ENCODE measurements at places on chromosomes 7 and 10.

DNA sequence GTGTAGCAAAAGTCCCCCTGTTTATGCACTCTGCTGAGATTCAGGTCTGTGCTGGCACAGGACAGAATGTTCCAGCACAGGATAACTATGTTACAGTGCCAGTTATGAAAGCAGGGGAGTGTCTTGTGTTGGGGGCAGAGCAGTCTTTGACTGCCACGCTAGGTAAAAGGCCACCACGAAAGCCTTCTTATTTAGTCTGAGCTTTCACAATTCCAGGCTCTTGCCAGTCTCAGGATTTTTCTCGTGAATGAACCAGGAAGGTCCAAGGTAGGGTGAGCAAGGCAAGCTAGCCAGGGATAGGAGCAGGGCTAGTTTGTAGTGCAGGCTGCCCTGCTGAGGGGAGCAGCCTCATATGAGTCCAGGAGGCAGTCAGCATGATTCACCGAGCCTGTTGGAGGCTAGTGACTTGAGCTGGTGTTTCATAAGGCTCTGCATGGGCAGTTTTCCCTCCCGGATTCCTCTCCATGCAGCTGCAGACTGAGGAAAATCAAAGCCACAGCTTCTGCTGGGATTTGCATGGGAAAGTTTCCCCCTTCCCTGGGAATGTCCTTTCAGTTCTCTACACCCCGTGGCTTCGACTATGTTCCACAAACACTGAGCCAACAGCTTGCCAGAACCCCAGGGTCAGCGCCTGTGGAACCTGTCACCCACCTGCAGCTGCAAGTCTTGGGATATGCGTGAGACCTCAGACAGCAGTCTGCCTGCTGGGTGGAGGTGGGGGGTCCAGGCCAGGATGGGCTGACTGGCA is 112.3 kb downstream of the JCAD start:
- DNase-seq: no peak

- DNase-seq: no peak
These were observed 31.4 kb downstream of the LRMDA start for GRCh38 chr10:75462865-75463264.

GRCh38 chr10:117342641-117343040 is 32.6 kb downstream of the PDZD8 start:
- no peak for DNase-seq

- no peak for DNase-seq
These were observed 56.2 kb downstream of the HK1 start for GRCh38 chr10:69334302-69335062.

DNA sequence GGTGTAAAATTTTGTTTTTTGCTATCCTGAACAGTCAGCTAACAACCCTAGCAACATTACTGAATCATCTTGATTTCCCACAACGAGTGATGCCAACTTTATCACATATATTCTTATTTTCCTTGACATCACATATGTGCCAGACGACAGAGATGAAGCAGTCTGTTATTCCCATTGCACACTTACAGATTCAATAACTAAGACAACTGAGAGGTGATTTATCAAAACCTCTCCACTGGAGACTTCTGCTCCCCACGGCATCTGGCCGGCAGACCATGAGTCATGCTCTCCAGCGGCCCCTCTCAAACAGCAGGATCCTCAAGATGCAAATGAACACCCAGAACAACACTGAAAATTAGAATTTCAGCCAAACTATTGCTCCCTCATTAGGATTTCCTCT is 57.1 kb downstream of the AMPH start:
- no peak for DNase-seq

GRCh38 chr10:75765789-75766096 is 334.3 kb downstream of the LRMDA start:
- DNase-seq: no peak

DNA sequence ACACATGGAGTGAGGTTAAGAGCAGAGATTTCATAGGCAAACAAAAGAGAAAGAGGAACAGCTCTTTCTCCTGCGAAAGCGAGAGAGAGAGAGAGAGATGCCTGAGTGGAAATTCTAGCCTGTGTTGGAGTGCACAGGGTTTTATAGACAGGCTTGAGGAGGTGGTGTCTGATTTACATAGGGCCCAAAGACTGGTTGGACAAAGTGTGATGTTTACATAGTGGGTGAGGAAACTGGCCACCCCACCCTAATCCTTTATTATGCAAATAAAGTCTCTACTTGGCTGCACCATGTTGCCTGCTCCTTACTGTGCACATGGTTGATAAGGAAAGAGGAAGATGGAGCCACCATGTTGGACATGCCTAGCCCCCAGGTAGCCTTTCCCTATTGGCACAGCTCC is 967.8 kb upstream of the SORCS1 start:
- DNase-seq: no peak

DNA sequence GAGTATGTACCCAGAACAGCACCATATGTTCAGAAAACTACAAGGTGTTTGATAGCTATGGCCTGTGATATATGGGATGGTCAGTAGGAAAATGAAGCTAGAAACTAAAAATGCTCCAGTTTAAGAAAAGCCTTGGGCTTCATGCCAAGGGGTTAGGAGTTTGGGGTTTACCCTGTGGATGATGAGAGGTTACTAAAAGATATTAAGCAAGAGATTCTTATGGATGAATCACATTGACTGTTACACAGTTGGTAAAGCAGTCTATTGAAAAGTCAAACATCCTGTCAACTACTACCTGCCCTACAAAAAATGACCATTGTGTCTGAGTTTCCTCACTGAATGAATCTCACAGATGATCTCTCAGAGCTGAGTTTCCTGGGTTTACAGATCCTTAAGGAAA is 166.2 kb upstream of the INHBA start:
- DNase-seq: no peak

DNA sequence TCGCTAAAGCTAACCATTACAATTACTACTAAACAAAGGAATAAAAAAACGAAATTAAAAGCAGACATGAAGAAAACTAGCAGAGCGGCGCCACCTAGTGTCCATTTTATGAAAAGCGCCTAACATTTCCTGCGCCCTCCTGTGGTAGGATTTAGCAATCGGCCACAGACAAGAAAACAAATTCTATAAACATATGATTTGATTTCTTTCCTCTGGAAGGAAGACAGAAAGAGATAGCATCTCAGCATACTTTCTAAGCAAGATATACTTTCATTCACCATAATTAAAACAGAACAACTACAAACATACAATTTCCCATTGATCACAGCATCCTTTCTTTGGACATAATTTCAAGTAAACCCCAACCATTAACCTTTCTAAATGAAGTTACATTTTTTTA is 337.7 kb upstream of the NPVF start:
- DNase-seq: peak; percentile 30

DNA sequence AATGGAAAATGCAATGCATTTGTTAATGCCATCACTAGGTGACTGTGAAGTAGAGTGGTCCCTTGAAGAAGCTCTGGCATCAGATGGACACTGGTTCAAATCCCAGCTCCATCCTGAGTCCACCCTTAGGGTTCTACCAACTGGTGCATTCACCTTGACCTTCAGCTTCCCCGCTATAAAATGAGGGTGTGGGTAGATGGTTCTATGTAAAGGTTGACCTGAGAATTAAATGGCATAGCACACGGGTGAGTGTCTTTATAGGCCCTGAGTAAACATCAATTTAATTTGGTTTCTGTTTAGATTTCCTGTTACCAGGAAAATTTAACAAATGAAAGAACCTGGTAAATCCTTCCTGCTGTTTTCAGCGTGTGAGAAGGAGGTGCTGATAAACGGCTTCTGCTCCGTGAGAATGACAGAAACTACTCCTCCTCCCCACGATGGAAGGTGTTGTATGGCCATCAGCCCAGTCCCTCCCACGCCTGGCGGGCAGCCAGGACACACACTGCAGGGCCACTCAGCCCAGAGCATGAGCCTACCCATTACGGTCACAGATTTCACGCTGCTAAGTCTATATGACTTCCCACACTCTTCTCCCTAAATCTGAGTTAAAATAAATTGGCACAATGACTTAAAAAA is 210.1 kb downstream of the TNS3 start:
- no peak for DNase-seq

GRCh38 chr7:38308140-38308539 is 34.7 kb upstream of the TARP start:
- DNase-seq: no peak

- no peak for DNase-seq
These were observed 100.8 kb downstream of the ACTR3B start for GRCh38 chr7:152860310-152860709.

- DNase-seq: no peak
These were observed 925.1 kb downstream of the LRMDA start for GRCh38 chr10:76356557-76356956.

DNA sequence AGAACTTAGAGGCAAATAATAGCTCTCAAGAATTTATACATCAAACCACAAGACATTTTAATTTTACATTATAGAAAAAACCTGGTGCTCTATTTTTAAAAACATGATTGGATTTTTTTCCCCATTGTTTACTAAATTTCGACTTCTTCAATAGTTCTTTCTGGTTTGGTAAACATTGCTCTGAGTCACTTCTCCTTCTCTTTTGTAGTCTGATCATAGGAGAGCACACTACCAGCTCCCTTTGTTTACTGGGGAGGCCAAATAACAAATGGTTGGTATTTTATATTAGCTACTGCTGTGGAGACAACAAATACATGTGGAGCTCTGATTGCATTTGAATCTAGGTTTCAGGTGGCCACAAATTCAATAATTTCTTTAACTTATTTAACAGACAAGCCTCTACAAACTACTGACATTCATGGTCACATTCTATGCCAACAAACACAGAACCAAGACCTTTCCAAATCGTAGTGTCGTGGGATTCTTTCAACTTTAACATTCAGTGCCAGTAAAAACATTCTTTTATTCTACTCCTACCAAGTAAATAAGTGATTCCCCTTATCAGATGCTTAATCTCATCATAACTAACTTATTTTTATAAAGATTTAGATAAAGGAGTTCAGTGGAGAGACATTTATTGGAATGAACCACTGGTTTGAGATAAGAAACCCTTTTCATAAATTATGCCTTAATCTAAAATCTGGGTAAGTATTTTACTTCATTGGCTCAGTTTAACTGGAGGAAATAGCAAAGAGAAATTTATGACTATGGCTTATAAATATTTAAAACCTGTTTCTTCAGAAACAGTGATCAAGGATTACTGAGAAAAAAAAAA is 17.7 kb upstream of the FXYD4 start:
- DNase-seq: no peak

DNA sequence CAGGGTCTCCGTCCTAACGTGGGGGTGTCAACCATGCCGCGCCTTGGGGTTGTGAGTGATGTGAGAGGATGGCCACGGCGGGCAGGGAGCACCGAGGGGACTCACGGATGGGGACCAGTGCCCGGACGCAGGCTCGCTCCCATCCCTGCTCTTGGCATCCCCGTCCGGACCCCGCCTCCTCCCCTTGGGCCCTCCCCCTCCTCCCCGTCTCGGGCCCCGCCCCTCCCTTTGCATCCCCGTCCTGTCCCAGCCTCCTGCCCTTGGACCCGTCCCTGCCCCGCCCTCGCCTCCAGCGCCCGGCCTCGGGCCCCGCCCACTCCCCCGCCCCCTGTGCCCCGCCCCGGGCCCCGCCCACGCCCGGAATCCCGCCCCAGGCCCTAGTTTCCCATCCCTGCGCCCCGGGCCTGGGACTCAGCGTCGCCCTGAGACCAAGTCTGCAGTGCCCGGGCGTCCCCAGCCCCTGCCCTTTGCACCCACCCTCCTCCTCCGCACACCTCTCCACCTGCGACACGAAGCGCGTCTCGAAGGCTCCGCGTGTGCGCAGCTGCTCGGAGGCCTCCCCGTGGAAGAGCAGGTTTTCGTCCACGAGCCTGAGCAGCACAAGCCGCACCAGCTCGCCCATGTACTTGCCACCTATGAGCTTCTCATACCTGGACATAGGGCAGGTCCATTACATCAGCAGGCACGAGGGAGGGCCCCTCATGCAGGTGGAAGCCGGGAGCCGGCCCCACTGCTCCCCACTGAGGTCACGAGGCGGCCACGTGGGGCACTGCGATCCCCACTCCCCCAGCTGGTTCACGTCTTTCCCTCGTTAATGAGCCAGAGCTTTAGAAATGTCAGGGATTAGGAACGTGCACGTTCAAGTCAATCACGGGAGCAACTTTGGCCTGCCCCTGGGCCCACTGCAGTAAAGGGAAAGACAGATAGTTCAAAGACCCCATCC is 5.1 kb upstream of the MYL7 start:
- DNase-seq: no peak

- no peak for DNase-seq
These were observed 35.4 kb downstream of the MALSU1 start for GRCh38 chr7:23334482-23335056.

DNA sequence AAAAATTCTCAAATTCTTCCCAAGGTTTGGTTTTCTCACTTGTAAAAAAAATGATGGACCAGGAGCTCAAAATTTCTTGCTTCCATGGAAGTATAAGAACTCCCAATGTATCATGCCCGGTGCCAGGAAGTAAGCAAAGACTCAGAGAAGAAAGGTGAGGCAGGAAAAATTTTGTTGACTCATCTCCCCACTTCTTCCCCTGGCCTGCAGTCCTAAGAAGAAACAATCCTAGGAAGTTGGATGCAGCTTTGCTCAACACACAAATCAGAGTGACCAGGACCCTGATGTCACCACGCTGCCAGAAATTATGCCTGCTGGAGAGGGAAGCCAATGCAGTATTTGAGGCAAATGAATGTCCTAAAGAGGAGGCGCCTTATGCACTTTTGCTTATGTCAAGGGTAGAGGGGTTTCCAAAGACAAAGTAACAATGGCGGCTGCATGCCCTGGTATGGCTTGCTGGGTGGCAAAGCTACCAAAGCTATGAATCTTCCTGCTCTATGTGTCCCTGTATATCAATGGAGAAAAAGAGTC is 163.6 kb downstream of the NEURL1 start:
- DNase-seq: no peak

GRCh38 chr10:62917475-62918238 is 101.5 kb upstream of the EGR2 start:
- no peak for DNase-seq

DNA sequence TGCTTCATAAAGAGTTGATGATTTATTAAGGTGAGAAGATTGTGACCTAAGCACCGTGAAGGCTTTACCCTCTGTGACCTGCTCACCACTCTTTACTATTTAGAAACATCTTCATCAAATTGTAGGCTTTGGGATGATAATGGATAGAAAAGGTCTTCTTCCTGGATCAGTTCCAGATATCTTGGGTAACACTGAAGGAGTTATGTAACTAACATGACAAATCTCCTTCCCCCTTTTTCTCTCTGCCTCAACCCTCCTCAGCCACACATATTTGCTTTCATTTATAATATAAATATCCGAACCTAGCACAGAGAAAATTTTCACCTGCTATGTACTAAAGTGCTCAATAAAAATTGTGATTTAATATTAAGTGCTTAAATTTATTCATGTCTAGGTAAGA is 151.5 kb downstream of the FRMD4A start:
- DNase-seq: no peak

Measured in stimulated activated CD8-positive, alpha-beta memory T cell treated with anti-CD3 and anti-CD28 coated beads, Interleukin-2, amount 100 ng/mL, for 1 hour (primary cell).